ENCODE measurements at places on chromosomes 6 and 20.

DNA sequence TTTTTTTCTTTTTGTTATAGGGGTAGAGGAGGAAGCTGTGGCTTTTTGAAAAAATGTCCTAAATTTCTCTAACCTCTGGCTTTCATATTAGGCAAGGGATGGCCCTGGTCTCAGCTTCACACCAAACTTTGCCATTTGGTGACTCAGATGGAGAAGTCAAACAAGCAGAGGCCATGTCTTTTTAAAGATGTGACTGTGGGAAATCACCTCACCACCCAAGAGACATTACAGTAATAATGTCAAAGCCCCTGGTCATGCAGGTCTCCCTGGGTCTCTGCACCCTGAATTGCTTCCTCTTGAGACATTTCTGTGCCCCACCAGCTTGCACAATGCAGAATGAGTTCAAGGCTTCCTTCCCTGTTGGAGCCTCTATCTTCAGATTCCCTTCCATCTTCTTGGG lies 39.5 kb upstream of the ADGRF5 start:
- DNase-seq = no peak

- DNase-seq = no peak
Observed at GRCh38 chr6:43950731-43951062, 176.6 kb downstream of the MRPL14 start.

DNA sequence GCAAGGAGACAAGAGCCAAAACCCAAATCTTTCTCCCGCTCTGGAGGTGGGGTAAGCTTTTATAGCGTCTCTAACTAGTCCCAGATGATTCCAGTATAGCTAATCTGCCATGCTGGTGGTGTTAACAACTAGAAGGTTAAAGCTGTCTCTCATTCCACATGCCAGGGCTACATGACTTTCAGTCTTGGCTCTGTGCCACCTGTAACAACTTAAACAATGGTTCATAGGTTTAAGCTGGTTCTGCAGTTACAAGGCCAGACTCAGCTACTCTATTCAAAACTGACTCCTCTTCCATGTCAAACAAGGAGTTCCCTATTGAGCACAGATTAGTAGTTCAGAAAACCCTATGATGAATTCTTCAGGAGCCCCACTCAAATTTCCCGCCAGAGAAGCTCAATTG lies 128.9 kb downstream of the ELOVL4 start:
- no peak for DNase-seq

GRCh38 chr20:63235399-63235983 lies at the start of gene BIRC7:
TSS of gene BIRC7 (plus strand) at chr20:63235905. CDS start at chr20:63236097, 192 bp downstream.
- no peak for DNase-seq

DNA sequence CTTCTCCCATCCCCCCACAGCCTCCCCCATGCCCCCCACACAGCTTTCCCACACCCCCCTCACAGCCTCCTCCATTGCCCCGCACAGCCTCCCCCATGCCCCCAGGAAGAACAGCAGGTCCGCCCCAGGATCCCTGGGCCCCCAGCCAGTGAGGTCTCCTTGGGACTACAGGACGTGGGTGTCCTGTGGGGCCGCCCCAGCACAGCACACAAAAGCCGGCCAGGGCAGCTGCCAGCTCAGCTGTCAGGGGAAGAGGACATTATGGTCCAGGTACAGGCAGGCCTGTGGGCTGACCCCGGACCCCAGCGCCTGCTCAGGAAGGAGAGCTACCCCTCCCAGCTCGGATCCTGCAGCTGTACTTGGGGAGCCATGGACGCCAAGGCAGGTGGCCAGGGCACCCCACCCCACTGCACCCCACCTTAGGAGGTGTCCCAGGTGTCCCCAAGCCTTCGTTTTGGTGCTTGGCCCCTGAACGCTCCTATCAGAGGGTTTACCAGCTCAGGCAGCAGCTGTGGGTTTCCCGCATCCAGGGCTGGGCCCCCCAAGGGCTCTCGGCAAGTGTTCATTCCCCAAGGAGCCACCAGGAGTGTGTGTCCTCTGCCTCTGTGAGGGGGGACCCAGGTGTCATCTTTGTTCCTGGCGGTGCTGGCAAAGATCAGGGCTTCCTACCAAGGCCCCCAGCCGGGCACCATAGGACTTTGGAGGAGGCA lies 42.3 kb upstream of the GATA5 start:
- DNase-seq = no peak

DNA sequence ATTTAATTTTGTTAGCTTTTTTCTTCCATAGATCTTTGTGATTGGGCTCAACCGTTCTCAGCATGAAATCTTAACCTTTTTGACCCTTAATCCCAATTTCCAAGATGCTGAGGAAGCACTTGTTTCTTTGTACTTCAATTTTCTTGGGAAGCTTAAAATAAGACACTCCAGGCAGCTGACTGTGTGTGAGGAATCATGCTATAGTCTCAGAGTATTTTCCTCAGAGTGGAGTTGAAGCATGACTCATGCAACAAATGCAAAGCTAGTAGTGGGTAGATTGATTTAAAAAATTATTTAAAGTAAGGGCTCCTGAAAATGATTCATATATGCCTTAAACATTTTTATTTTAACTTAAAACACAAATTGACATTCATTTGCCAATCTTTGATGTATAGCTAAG lies 168.7 kb downstream of the BTBD3 start:
- no peak for DNase-seq

GRCh38 chr20:51553897-51554486 lies 11.5 kb upstream of the NFATC2 start:
- DNase-seq = no peak

Measured in hematopoietic multipotent progenitor cell treated with erythropoietin and hydrocortisone succinate and interleukin-3 and kit ligand, for 8 days (in vitro differentiated cells).